ENCODE measurements at places on chromosomes 16 and 17.

GRCh38 chr17:74773871-74774286, 2.3 kb downstream of the NAT9 start:
- DNase-seq = no peak

- no peak for DNase-seq
These were observed 35.2 kb downstream of the MPHOSPH6 start for GRCh38 chr16:82134846-82135245.

- DNase-seq = no peak
These were observed 949 bp upstream of the GSPT1 start for GRCh38 chr16:11916524-11917285.

- DNase-seq = no peak
These were observed 914 bp upstream of the GPRC5B start for GRCh38 chr16:19885451-19886072.

DNA sequence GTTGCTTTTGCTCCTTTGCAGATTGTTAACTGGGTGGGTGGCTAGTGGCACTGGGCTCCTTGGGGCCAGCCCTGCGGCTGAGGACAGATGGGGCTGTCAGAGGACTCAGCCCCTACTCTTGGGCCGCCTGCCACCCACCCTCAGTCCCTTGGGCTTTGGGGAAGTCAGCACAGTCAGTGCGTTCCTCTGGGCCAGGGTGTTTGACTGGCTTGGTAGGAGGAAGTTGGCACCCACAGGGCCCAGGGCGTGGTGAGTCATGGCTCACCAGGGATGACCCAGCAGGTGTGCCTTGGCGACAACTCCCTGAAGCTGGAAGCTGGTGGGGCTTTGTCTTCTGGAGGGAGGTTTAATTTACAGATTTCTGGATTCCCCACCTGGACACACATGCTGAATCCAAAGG, 32.4 kb downstream of the HAPSTR1 start:
- DNase-seq = no peak

- no peak for DNase-seq
These were observed 31.6 kb upstream of the CDH15 start for GRCh38 chr16:89139907-89140361.

- no peak for DNase-seq
These were observed 21.0 kb upstream of the AGRP start for GRCh38 chr16:67504031-67505021.

DNA sequence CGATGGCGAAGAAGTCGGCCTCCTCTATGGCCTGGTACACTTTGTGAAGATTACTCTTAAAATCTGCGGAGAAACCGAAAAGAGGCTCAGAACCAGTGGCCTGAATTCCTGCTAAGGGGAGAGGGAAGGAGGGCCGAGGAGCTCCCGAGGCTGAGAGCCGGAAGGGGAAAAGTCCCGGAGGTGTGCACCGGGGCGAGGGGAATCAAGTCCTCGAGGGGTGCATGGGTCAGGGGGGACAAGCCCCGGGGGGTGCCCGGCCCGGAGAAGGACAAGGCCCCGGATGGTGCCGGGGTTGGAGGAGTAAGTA, 495 bp downstream of the PARN start:
- DNase-seq = no peak

Data from GM04503 (cell line).